Stimulated activated CD4-positive, alpha-beta T cell treated with anti-CD3 and anti-CD28 coated beads, TNF-alpha, amount 100 ng/mL, for 4 hours (primary cell): ENCODE measurements at places on chromosomes 3 and 15.

DNA sequence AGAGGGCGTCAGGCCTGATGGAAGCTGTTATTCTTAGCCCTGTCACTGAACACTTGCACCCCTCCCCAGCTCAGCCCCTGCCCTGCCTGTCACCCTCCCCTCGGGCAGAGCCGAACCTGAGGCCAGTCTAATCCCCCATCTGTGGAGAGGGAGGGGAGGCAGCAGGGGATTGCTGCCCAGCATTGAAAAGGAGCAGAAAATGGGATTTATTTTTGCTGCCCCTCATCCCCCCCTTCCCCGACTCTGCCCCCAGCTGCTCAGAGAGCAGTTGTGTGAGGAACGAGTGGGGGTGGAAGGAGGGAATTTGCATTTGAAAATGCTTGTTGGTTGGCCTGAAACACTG is 71.6 kb downstream of the EPHB3 start:
- DNase-seq: no peak

GRCh38 chr3:8482960-8483665 is 18.5 kb upstream of the LMCD1 start:
- DNase-seq: no peak

GRCh38 chr15:88631464-88632028 is 7.3 kb upstream of the ISG20 start:
- DNase-seq: no peak

DNA sequence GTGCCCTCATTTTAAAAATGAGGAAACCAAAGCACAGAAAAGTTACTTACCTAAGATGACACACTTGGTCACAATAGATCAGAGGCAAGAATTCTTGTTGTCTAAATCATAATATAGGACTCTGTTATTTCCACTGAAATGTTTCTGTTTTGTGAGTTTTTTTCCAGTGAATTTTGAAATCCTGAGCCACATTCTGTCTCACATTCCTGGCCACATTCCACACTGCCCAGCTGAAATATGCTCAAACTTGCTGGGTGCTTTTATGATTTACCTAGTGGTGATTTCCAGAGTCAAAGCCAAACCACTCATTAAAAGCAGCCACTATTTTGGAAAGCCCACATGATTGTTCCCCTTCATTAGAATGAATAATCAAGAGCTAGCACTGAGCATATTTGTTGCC is 82.3 kb upstream of the NPHP3 start:
- no peak for DNase-seq

DNA sequence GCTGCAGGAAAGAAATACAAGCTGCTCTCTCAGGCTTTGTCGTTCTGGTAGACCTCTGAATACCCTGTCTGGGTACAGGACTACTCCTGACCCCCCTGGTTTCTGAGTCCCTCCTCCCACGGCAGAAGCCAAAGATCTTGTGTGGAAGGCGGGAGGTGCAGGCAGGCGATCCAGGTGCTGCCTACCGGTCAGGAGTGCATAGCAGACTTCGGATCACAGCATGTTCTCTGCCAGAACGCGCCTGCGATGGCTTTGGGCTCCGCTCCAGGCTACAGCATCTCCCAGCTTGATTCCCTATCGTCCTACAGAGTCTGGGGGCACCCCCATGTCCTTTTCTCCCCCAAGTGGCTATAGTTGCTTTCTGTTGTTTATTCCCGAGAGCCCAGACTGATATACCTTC is 2.5 kb upstream of the CFAP100 start:
- DNase-seq: no peak

DNA sequence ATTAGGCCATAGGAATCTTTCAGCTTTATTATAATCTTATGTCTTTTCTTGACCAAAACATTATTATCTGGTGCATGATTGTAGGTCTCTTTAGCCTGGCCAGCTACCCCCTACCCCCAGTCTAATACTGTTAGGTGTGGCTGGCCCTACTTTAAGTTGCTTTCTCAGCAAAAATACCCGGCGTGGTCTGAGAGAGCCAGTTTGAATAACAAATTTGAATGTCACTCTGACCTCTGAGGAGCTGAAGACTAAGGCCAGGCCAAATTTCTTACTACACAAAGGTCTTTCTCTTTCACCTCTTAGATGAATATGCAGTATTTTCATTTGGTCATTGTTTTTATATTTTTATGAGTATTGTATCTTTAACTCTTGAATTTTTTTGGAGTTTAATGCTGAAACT is 188.5 kb upstream of the MLF1 start:
- no peak for DNase-seq

GRCh38 chr15:81279621-81280485 is 44.1 kb downstream of the STARD5 start:
- DNase-seq: no peak

DNA sequence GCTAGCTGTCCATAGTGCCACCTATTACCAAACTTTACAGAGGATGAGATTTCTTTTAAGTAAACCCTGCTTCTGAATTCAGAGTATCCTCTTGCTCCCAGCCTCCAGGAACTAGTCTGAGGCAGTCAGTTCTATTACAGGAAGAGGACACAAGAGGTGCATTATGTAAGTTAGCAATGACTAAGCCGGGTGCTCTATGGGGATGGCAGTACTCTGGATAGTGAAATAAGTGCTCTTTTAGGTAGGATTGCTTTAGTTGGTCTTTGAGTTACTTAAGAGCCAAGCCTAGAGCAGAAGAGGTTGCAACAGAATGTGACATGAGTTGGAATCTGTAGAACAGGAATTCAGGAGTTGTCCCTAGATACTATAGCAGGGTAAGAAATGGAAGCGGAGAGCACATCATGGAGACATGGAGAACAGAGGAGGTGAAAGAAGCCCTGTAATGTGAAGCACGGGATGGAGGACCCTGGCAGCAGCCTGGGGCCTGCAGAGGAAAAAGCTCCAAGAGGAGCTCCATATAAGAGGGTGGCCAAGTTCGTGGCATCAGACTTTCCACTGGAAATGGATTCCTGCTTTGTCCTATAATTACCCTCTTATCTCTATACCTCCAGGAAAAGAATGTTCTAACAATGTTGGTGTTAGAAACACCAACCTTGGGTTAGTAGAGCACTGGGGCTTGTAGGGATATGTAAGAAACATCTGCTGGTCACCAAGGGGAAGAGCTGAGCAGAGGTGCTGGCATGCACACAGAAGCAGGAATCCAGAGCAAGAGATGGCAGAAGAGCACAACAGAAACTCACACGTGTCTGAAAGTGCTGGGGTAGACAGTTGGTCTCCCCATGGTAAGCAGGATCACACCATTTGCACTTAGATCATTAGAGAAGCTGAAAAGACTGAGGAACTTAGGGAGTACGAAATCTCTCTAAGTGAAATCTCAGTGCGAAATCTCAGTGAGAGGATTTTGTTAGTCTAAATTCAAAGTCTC is 851.1 kb downstream of the FHIT start:
- no peak for DNase-seq

GRCh38 chr3:116877968-116878367 is 168.4 kb downstream of the TUSC7 start:
- no peak for DNase-seq

GRCh38 chr3:37099469-37099868 is 74.9 kb downstream of the LRRFIP2 start:
- DNase-seq: no peak

DNA sequence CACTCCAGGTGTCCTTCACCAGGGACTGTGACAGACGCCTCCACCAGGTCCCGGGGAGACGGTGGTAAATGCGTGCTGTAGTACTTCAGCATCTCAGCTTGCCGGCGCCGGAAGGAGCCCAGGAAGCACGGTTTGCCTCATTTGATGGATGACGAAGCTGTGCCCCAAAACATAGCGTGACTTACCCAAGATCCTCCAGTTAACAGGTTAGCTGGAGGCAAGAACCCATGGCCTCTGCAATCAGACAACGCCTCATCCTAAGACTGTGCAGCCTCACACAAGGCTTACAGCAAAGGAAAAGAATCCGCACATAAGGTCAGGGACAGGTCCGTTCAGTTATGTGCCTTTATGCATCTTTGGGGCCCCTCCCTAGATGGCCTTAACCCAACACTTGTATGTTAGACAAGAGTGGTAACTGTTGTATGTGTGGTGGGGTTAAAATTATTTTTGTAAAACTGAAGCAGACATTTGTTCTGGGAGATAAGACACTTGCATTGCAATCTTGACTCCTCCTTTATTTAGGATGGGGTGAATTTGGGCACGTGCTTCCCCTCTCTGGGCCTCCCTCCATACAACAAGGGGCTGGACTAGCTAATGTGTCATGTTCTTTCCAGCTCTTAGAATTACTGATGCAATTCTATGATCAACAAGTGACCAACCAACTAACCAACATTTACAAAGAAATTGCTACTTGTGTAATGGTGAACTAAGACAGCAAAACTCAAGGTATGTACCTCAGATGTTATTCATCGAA is 39.4 kb downstream of the VGLL4 start:
- DNase-seq: no peak

GRCh38 chr15:58487041-58487723 is 55.4 kb downstream of the LIPC start:
- DNase-seq: no peak

DNA sequence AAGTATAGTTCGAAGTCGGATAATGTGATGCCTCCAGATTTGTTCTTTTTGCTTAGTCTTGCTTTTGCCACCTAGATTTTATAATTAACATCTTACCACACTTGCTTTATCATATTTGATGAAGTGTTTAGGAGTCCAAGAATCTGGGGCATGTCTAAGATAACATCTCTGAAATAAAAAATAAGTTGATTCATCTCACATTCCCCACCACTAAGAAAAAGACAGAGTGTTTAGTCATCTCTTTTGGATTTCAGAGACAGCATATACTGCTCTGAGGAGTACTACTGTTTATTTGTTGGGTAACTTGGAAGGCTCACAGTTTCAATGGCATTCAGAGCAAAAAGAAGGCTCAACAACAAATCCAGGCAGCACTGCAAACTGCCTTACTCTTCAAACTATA is 324.2 kb upstream of the ATP11B start:
- no peak for DNase-seq

DNA sequence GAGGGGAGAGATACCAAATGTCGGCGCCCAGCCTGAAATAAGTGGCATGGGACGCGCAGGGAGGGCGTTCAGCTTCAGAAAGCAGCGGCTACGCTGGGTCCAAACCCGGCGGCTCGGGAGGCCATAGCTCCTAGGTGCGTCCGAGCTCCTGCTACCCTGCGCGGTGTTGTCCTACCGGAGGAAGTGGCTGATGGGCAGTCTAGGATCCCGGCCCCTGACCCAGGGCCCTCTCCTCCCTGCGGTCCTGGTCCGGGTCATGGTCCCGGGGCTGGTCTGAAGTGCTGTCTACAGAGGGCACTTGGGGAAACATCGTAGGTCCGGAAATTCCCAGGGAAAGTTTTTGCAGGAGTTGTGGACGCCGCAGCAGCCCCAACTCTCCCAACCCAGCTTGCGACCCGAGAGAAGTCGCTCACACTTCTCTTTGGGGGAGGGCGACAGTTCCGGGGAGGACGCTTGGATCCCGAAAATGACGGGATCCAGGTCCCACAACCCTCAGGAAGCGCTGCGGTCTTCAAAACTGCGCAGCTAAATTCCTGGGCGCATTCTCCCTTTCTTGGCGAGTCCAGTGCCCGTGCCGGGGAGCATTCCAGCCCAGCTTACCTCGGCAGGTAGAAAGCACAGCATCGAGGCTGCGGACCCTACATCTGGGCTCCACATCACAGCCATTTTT is 9.1 kb upstream of the FOXB1 start:
- no peak for DNase-seq

DNA sequence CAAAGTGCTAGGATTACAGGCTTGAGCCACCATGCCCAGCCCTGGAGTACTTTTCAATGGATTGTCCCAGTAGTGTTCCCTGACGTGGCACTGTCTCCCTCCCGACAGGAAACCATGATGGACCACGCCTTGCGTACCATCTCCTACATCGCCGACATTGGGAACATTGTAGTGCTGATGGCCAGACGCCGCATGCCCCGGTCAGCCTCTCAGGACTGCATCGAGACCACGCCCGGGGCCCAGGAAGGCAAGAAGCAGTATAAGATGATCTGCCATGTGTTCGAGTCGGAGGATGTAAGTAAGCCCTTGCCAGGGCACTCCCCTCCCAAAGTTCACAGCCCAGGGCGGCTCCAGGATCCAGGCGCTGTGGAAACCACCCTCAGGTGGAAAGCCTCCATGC is 168.1 kb downstream of the NSMCE3 start:
- no peak for DNase-seq
